ENCODE measurements at places on chromosomes 6 and 20. TPM values are rescaled to one million over a fixed set of nuclear protein-coding genes. Genes with fewer than 3 reads are reported as not detected.

DNA sequence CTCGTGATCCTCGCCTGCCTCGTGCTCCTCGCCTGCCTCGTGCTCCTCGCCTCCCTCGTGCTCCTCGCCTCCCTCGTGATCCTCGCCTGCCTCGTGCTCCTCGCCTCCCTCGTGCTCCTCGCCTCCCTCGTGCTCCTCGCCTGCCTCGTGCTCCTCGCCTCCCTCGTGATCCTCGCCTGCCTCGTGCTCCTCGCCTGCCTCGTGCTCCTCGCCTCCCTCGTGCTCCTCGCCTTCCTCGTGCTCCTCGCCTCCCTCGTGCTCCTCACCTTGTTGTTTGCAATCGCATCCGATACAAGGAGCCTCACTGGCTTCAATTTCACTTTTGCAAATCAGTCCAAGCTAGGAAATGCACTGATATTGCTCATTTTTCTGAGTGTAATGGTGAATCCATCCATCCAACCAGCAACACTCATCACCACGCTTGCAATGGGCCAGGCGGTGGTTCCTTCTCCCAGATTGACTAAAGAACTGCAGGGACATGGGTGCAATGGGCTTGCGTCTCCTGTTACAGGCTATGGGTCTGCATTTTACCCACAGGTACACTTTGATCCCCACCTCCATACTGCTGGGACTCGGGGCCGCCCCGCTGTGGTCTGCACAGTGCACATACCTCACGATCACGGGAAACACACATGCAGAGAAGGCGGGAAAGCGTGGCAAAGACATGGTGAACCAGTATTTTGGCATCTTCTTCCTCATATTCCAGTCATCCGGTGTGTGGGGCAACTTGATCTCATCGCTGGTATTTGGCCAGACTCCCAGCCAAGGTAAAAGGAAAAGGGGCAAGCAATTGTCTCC is 4.6 kb downstream of the UNC93A start:
- no peaks in the 10 kb centered on the region for H3K4me1 ChIP-seq
- no peaks in the 10 kb centered on the region for H3K27me3 ChIP-seq
- H3K4me3 ChIP-seq = no peak overlapping the region
- no peak overlapping the region for H3K27ac ChIP-seq
- H3K36me3 ChIP-seq = no peaks in the 10 kb centered on the region

The MYT1 gene
- not detected for polyA plus RNA-seq

The HLA-DMA gene
- 8.1 TPM for polyA plus RNA-seq

DNA sequence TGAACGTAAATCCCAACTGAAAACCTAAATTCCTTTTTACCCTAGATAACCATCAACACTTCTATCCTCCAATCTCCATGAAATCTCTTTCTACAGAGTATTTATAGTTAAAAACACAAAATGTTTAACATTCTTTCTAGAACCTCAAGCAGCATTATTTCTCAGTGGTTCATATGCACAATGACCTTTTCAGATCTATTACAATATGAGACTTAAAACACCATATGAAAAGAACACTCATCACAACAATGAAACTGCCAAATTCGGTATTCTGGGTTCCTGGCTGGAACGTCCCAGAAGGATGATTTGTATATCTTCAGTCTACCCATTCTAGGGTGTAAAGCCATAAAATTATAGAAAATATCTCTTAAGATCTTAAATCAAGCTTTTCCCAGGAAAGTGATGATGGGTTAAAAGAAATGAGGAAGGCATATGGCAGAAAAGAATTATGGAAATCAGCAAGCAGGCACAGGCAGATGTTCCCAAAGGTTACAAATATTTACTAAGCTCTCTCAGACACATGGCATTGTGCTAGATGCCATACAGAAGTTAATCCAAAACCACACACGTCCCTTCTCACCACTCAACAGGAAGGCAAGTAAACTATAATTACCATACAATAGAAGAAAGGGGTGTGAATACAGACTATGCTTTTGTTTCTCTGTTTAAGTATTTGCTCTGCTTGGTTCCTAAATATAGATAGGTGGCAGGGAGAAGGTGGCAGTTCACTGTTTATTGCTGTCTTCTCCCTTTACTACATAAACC is 118.0 kb downstream of the CHD6 start:
- H3K36me3 ChIP-seq = peaks cover 5% of the 10 kb centered on the region
- no peak for DNase-seq
- no peaks in the 10 kb centered on the region for H3K4me1 ChIP-seq
- no peak overlapping the region for H3K27ac ChIP-seq

GRCh38 chr6:70552974-70553373 is 13.8 kb upstream of the SDHAF4 start:
- H3K27me3 ChIP-seq = no peaks in the 10 kb centered on the region
- no peaks in the 10 kb centered on the region for H3K36me3 ChIP-seq
- no peak overlapping the region for H3K27ac ChIP-seq

DNA sequence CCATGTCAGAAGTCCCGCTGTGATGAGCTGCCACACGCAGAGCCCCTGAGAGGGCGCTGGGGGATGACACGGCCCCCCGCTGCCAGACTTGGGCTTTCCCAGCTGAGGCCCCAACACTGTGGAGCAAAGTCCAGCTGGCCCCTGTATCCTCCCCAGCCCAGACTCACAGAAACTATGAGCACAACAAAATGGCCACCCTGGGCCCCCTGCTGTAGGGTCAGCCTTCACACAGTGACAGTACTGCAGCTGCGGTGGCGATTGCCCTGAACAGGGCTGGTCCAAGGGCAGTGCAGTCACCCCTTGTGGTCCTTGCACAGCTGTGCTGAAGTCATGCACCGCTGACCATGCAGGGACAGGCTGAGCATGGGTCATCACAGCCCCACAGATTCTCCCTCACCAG is 78.2 kb upstream of the CST7 start:
- no peaks in the 10 kb centered on the region for H3K27me3 ChIP-seq
- H3K27ac ChIP-seq = no peak overlapping the region
- no peak for DNase-seq
- H3K4me1 ChIP-seq = no peaks in the 10 kb centered on the region
- no peaks in the 10 kb centered on the region for H3K36me3 ChIP-seq

DNA sequence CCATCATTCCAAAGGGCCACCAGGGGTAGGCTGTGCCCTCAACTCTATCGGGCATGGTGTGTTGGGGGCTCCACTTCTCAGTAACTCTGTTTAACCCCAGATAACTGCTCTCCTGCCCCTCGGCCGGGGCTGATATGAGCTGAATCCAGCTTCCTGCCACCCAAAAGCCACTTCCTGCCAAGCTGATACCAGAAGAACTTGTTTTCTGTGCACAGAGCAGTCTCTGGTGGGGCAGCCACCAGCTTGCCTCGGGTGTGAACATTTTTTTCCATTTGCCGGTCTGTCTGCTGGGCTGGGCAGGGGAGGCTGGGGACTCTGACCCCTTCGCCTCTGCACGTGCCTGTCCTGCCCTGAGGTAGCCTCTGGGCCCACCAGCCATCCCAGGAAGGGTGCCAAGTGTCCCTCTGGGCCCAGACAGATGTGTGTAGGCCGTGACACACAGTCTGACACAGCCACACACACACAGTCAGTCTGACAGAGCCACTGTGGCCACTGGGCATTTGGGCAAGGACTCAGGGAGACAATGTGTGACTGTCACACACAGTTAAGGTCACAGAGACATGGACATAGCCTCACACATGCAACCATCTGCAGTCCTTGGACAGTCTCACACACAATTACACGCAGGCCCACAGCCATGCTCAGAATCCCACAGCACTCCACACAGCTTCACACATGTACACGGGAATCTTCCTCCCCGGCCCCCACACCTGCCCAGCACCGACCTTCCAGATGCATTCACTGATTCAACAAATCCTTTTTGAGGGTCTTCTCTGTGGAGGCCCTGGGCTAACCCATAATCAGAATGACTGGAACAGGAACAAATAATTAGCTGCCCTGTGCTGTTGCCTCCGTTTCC is 45.1 kb downstream of the NOL4L start:
- peaks cover 91% of the 10 kb centered on the region for H3K4me1 ChIP-seq
- no peaks in the 10 kb centered on the region for H3K27me3 ChIP-seq
- H3K36me3 ChIP-seq = no peaks in the 10 kb centered on the region

GRCh38 chr20:40433341-40433861 is 255.6 kb downstream of the MAFB start:
- H3K36me3 ChIP-seq = no peaks in the 10 kb centered on the region
- DNase-seq = no peak
- no peaks in the 10 kb centered on the region for H3K27me3 ChIP-seq
- H3K27ac ChIP-seq = no peak overlapping the region

- no peak overlapping the region for H3K4me3 ChIP-seq
- H3K4me1 ChIP-seq = peaks cover 14% of the 10 kb centered on the region
These were observed 90.7 kb downstream of the SNAP25 start for GRCh38 chr20:10309326-10309725.

GRCh38 chr20:22688485-22688884 is 104.1 kb upstream of the FOXA2 start:
- no peaks in the 10 kb centered on the region for H3K36me3 ChIP-seq
- H3K27ac ChIP-seq = no peak overlapping the region
- H3K27me3 ChIP-seq = no peaks in the 10 kb centered on the region

DNA sequence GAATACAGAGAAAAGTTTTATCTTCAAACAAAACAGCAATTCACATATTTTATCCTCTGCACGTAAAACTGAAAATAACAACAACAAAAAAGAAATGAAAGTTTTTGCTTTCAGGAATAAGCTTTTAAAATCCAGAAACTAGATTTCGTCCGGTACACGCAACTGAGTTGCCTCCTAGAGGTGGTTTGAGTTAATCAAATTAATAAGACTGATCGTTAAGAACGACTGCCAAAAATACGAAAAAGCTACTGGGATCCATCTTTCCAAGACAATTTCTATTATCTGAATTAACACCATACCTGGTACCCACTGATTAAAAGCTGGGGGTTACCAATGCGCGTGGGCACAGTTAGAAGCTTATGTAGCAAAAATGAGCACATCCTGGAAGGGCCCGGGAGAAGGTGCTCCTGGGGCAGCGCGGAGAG is 669 bp downstream of the PDCD2 start:
- no peak for DNase-seq
- H3K4me1 ChIP-seq = peaks cover 27% of the 10 kb centered on the region
- H3K27me3 ChIP-seq = no peaks in the 10 kb centered on the region

GRCh38 chr6:161394437-161394836 is 120.6 kb upstream of the AGPAT4 start:
- peaks cover 8% of the 10 kb centered on the region for H3K4me1 ChIP-seq
- no peaks in the 10 kb centered on the region for H3K27me3 ChIP-seq
- H3K4me3 ChIP-seq = no peak overlapping the region
- DNase-seq = no peak

DNA sequence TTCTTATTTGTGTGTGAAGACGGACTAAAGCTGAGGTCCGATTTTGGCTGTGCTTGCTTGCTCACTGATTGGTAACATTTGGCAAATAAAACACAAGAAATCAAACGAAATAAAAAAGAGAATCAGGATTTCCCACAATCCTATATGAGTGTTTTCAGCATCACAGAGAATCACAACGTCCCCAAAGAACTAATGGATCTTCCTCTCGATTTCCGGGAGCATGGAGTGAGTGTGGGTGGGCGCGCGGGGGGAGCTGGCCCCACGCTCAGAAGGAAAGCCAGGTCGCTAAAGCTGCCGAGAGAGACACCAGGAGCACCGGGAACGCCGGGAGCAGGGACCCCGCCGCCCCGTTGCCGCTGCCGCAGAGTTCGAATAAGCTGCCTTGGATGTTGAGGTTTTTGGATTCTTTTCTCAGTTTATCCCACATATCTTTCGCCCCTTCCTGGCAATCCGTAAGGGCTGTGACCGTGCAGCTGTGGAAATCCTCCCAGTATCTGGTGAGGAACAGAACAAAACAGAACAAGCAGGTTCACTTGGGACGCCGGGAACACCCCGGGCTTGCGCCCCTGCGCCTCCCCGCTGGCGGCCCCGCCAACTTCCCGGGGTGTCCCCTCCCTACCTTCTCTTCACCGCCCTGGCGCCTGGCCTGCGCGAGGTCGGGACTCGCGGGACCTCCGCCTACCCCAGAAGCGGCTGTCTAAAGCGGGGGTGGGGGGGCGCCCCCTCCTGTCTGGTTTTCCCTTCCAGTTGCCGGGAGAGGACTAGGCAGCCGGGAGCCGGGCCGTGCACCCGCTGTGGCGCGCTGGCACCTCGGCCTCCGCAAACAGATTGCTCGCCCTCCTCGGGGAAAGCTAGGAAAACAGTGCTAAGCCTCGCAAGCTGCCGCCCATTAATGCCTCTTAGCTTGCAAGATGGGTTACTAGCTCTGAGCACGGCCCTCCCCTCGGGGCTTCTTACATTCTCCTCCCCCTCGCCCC is 7.7 kb downstream of the NRN1 start:
- H3K27ac ChIP-seq = no peak overlapping the region
- peaks cover 81% of the 10 kb centered on the region for H3K4me1 ChIP-seq
- no peak for DNase-seq
- H3K4me3 ChIP-seq = no peak overlapping the region

- DNase-seq = peak; percentile 38
- H3K27me3 ChIP-seq = peaks cover 4% of the 10 kb centered on the region
- no peak overlapping the region for H3K27ac ChIP-seq
- H3K4me3 ChIP-seq = no peak overlapping the region
These were observed 1.2 kb downstream of the GSTA5 start for GRCh38 chr6:52839124-52840055.

DNA sequence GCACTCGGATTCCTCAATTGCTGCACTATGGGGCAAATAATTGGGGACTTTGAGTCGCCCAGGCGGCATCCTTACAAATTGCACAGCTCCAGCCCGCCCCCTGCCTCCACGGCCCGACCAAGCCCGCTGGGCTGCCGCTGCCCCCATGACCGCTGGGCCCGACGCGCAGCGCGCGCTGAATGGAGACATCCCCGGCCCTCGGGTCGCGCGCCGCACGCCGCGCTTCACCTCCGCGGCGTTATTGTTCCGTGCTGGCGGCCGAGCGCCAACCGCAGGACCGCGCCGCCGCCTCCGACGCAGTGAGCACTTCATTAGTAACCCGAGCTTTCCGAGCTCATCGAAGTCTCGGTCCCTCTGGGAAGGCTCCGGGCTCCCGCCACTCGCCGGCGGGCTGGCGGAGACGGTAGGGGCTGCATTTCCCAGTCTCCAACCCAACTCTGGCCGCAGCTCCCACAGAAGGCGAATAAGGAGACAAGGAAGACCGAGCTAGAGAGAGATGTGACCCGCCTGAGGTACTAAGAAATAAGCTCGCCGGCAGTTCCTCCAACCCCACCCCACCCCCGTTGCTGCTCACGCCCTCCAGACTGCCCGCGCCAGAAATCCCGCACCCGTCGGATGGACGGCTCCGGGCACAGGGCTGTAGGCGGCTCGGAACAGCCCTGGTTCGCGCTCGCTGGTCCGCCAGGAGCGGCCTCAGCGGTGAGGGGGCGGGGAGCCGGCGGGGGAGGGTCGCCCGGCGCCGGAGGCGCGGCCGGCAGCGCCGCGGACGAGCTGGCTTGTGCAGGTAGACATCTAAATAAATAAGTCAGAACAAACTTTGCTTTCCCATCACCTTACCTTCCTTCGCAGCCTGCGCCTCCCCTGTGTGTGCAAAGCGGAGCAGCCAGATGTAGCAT is 703 bp downstream of the EPHA7 start:
- no peaks in the 10 kb centered on the region for H3K27me3 ChIP-seq
- H3K36me3 ChIP-seq = no peaks in the 10 kb centered on the region
- peak overlapping the region; percentile 27 for H3K4me3 ChIP-seq
- DNase-seq = no peak
- peaks cover 3% of the 10 kb centered on the region for H3K4me1 ChIP-seq

GRCh38 chr6:137873273-137873762 is 6.3 kb downstream of the TNFAIP3 start:
- H3K27me3 ChIP-seq = no peaks in the 10 kb centered on the region
- H3K4me3 ChIP-seq = peak overlapping the region; percentile 9
- H3K4me1 ChIP-seq = peaks cover 75% of the 10 kb centered on the region
- DNase-seq = peak; percentile 72

- peak overlapping the region; percentile 24 for H3K4me3 ChIP-seq
- H3K36me3 ChIP-seq = no peaks in the 10 kb centered on the region
- peak; percentile 82 for DNase-seq
- H3K4me1 ChIP-seq = peaks cover 44% of the 10 kb centered on the region
These were observed 26.5 kb upstream of the ZBTB22 start for GRCh38 chr6:33343953-33344611.

- no peaks in the 10 kb centered on the region for H3K27me3 ChIP-seq
- no peaks in the 10 kb centered on the region for H3K4me1 ChIP-seq
- H3K36me3 ChIP-seq = no peaks in the 10 kb centered on the region
- no peak overlapping the region for H3K27ac ChIP-seq
- DNase-seq = no peak
These were observed 48.6 kb upstream of the PKHD1 start for GRCh38 chr6:52136055-52136454.

All from CD4-positive, alpha-beta memory T cell (primary cell).